ENCODE measurements at places on chromosomes 2 and 18. TPM values are rescaled to one million over a fixed set of nuclear protein-coding genes. Genes with fewer than 3 reads are reported as not detected.
A peak's percentile ranks its signal among the peaks of the same experiment; 100 is the strongest.

NAT8 gene
- total RNA-seq = not detected

GRCh38 chr2:238202326-238203093, 985 bp downstream of the ILKAP start:
- no peaks in the 10 kb centered on the region for H3K36me3 ChIP-seq
- peaks cover 28% of the 10 kb centered on the region for H3K4me1 ChIP-seq
- H3K4me3 ChIP-seq = peak overlapping the region; percentile 56

- no peaks in the 10 kb centered on the region for H3K27me3 ChIP-seq
- H3K4me3 ChIP-seq = no peak overlapping the region
These were observed 121.8 kb upstream of the RIOK3 start for GRCh38 chr18:23331091-23331920.

CXCR1 gene
- 9.1 TPM for total RNA-seq

DNA sequence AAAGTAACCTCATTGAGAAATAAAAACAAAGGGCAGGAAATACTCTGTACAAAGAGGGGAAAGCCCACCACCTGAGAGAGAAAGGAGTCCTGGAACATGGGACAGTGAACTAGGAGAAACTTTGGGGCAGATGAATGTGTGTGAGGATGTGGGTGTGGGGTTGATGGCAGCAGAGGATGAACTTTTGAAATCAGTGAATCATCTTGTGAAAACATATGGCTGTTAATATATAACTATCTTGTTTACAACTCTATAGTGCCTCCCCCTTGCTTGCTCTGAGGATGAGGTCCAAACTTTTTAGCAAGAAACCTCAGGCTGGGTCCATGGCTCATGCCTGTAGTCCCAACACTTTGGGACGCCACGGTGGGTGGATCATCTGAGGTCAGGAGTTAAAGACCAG, 171.8 kb upstream of the LHCGR start:
- DNase-seq = no peak
- H3K27ac ChIP-seq = no peak overlapping the region
- H3K27me3 ChIP-seq = no peaks in the 10 kb centered on the region
- no peaks in the 10 kb centered on the region for H3K4me1 ChIP-seq
- no peak overlapping the region for H3K4me3 ChIP-seq

DNA sequence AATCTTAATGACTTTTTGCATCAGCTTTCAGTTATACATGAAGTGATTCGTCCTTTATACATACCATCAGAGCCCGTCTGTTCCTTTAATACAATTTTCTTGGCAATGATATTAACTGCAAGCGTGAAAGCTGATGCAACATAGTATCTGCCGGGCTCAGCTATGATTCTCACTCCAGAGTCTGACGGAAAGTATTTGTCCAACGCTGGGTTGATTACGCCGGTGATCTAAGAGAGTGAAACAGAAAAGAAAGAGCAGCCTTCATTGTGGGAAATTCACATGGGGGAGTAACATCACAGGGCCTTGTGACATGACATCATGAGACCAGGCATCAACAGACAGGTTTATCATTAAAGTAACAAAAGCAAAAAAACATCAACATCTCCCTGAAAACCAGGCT, 6.2 kb downstream of the ODC1 start:
- H3K4me1 ChIP-seq = peaks cover 3% of the 10 kb centered on the region
- H3K36me3 ChIP-seq = peaks cover 55% of the 10 kb centered on the region
- H3K27me3 ChIP-seq = no peaks in the 10 kb centered on the region
- no peak for DNase-seq
- H3K4me3 ChIP-seq = no peak overlapping the region

GRCh38 chr18:35696307-35696706, 114.8 kb downstream of the GALNT1 start:
- no peak overlapping the region for H3K4me3 ChIP-seq
- H3K27ac ChIP-seq = no peak overlapping the region
- H3K27me3 ChIP-seq = no peaks in the 10 kb centered on the region
- H3K36me3 ChIP-seq = peaks cover 22% of the 10 kb centered on the region
- no peaks in the 10 kb centered on the region for H3K4me1 ChIP-seq

DNA sequence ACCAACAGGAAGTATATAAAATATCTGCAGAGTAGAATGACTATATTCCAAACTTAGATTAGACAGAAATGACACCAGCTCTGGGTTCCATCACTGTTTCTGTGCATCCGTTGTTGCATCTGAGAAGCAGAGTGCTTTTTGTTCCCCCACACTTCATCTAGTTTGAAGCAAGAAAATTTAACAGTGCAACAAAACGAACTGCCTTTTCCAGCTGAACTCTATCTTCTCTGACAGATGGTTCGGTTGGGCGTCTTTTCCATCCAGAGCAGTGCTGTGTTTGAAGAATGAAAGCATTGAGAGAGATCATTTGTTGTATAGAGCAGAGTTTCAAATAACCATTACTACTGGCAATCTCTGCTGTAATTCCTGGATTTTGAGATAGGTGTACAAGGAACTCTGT, 757.5 kb downstream of the DPP10 start:
- no peak for DNase-seq
- no peaks in the 10 kb centered on the region for H3K27me3 ChIP-seq
- H3K36me3 ChIP-seq = no peaks in the 10 kb centered on the region
- H3K4me1 ChIP-seq = no peaks in the 10 kb centered on the region

DNA sequence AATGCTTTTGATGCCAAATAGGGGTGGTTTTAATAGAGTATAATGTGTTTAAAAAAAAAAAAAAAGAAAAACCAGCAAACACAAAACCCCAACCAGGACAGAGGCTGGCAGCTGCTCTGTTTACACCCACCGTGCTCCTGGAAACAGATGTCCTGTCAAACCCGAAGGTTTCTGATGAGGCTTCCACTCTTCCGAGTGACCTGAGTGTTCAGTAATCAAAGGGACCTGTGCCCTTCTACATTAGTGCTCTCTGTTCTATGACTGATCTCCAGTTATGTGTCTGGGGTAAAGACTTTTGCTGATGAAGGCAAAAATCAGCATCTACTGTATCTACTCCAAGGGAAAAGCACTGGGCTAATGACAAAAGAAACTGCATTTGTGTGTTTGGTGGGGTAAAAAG, 3.5 kb upstream of the KLHL29 start:
- H3K27ac ChIP-seq = no peak overlapping the region
- peaks cover 19% of the 10 kb centered on the region for H3K4me1 ChIP-seq
- no peaks in the 10 kb centered on the region for H3K36me3 ChIP-seq
- no peak for DNase-seq

DNA sequence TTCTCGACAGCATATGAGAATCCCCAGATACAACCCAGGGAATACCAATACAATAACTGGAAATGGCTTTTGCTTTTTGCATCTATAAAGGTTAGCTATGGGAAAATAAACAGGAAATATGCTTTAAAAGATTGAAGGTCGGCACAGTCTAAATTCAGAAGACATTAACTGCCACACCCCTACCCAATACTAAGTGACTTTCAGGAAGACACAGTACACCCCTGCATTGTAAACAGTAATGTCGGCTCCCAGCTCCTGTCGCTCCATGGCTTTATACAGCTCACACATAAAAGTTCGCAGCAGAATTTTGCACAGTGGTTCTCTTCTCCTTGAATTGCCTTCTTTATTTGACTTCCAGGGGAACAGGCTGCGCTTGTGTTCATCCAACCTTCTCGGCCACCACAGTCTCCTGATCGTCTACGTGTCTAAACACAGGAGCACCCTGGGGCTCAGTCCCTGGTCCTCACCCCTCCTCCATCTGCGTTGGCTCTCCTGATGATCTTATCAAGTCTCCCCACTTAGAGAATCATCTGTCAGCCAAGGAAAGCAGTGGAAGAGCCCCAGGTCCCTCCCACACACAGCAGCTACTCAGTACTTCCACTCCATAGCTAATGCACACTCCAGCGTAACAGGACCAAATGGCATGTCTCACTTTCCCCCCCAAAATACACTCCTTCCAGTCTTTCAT, 22.7 kb downstream of the CYB5A start:
- no peaks in the 10 kb centered on the region for H3K36me3 ChIP-seq
- no peaks in the 10 kb centered on the region for H3K4me1 ChIP-seq
- DNase-seq = no peak
- H3K27me3 ChIP-seq = no peaks in the 10 kb centered on the region
- no peak overlapping the region for H3K27ac ChIP-seq
- no peak overlapping the region for H3K4me3 ChIP-seq

DNA sequence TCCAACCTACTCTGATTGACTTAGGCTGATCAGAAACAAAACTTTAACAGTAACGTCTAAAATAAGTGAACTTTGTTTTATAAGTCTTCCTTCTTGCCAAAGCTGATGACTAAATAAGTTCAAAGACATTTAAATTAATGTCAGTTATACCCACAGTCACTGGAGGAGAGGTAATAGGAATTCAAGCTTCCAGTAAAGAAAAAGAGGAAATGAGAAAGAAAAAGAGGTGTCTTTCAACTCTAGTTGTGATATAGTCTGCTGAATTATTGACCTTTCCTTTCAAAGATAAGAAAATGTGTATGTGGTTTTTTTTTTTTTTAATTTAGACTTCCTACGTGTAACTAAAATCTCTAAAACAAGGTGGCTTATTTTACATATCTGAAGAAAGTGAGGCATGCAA, 191.5 kb downstream of the SLC8A1 start:
- H3K36me3 ChIP-seq = no peaks in the 10 kb centered on the region
- H3K27me3 ChIP-seq = no peaks in the 10 kb centered on the region
- H3K4me1 ChIP-seq = no peaks in the 10 kb centered on the region
- H3K4me3 ChIP-seq = no peak overlapping the region
- DNase-seq = no peak
- H3K27ac ChIP-seq = no peak overlapping the region

DNA sequence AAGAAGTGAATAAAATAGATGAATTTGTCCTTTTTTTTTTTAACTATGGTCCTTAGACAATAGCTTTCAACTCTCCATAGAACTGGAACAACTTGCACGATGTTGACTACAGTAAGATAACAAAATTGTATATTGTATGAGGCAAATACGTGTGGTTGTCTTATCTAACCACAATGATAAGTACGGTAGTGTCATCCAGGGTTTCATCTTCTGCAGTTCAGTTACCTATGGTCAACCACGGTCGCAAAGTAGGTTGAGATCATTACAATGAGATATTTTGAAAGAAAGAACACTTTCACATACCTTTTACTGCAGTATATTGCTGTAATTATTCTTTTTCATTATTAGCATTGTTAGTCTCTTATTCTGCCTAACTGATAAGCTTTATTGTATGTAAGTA, 295.2 kb downstream of the PARD3B start:
- no peaks in the 10 kb centered on the region for H3K27me3 ChIP-seq
- no peak overlapping the region for H3K4me3 ChIP-seq
- H3K4me1 ChIP-seq = no peaks in the 10 kb centered on the region
- no peaks in the 10 kb centered on the region for H3K36me3 ChIP-seq
- no peak overlapping the region for H3K27ac ChIP-seq

DNA sequence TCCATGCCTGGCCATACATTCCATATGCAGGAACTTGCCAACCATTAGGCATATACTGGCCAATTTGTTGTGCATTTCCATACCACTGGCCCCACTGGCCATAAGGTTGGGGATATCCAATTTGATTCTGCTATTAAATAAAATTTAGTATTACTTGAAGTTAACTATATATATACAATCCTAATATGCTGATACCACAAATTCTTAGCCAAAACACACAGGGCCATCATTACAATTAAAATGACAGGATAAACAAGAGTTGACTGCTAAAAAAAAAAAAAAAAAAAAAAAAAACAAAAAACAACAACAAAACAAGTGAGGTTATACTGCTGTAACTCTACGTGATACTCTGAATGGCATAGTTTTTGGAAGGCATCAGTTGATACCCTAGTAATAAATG, 23.5 kb upstream of the C2orf42 start:
- no peak overlapping the region for H3K27ac ChIP-seq
- H3K4me3 ChIP-seq = no peak overlapping the region
- H3K27me3 ChIP-seq = no peaks in the 10 kb centered on the region
- H3K4me1 ChIP-seq = no peaks in the 10 kb centered on the region

DNA sequence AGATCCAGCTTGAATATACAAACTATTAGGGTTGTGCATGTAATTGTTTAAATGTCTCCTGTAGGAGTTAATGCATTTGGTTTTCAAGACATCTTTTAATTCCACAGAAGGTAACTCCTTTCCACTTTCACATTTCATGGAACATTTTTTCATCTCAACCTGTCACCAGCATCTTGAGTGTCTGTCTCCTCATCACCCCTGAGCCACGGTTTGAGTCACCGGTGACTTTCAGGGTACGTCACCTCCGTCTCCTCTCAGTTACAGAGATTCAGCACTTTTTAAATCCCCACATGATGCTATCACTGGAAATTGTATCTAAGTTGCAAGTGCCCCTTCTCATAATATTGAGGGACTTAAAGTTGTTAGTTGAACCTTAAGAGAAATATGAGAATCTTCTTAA, 25.3 kb downstream of the GPR55 start:
- no peak overlapping the region for H3K4me3 ChIP-seq
- peaks cover 11% of the 10 kb centered on the region for H3K27me3 ChIP-seq
- H3K36me3 ChIP-seq = no peaks in the 10 kb centered on the region
- H3K4me1 ChIP-seq = peaks cover 20% of the 10 kb centered on the region
- H3K27ac ChIP-seq = no peak overlapping the region

DNA sequence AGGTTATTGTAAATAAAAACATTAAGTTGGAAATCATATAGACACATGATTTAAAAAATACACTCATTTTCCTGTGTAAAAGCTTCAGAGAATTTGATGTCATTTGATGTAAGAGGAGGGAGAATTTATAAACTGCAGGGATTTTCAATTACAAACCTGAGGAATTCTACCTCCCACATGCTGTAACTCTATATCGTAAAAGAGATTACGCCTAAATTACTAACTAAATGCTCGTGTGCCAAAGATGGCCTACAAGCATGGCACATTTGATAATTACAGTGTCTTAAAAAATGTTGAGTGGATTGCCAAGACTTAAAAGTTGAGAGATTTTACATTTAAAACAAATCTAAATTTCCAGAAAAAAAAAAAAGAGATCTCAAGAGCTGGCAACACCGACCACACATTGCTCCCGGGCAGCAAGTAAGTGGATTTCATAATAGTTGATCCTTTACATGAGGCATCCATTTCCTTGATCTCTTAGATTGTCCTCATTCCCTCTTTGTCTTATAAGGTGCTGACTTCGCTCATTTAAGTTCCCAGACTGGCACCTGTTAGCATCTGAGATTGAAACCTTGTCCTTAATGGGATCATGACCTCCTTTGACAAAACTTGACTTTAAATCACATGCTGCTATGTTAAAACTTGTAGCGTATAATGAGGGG, 840.3 kb upstream of the ZEB2 start:
- H3K27me3 ChIP-seq = no peaks in the 10 kb centered on the region
- no peaks in the 10 kb centered on the region for H3K36me3 ChIP-seq
- H3K4me3 ChIP-seq = no peak overlapping the region
- DNase-seq = no peak

GRCh38 chr18:59357928-59358327, 1.1 kb downstream of the LMAN1 start:
- peak; percentile 60 for DNase-seq
- H3K27me3 ChIP-seq = peaks cover 7% of the 10 kb centered on the region
- H3K36me3 ChIP-seq = peaks cover 18% of the 10 kb centered on the region
- peak overlapping the region; percentile 82 for H3K4me3 ChIP-seq

- H3K27me3 ChIP-seq = no peaks in the 10 kb centered on the region
- no peak overlapping the region for H3K27ac ChIP-seq
- H3K4me3 ChIP-seq = no peak overlapping the region
These were observed 156.4 kb downstream of the CCBE1 start for GRCh38 chr18:59540780-59541179.

- DNase-seq = no peak
- no peaks in the 10 kb centered on the region for H3K27me3 ChIP-seq
- H3K36me3 ChIP-seq = no peaks in the 10 kb centered on the region
- no peak overlapping the region for H3K27ac ChIP-seq
- H3K4me1 ChIP-seq = peaks cover 11% of the 10 kb centered on the region
These were observed 45.9 kb upstream of the ITGA4 start for GRCh38 chr2:181411105-181411849.

GRCh38 chr2:44686561-44686960, 254.9 kb upstream of the SIX3 start:
- no peak for DNase-seq
- H3K36me3 ChIP-seq = no peaks in the 10 kb centered on the region
- no peak overlapping the region for H3K4me3 ChIP-seq
- H3K4me1 ChIP-seq = no peaks in the 10 kb centered on the region

SERPINB7 gene
- not detected for total RNA-seq

- no peaks in the 10 kb centered on the region for H3K27me3 ChIP-seq
- H3K4me3 ChIP-seq = no peak overlapping the region
These were observed 107.2 kb upstream of the L3MBTL4 start for GRCh38 chr18:6521803-6522418.
